Activated CD8-positive, alpha-beta memory T cell treated with anti-CD3 and anti-CD28 coated beads, Interleukin-2, amount 50 U/mL, for 48 hours (primary cell): ENCODE measurements at places on chromosomes 16 and 17.

GRCh38 chr16:69821844-69822173 is 59.7 kb downstream of the WWP2 start:
- DNase-seq = no peak

DNA sequence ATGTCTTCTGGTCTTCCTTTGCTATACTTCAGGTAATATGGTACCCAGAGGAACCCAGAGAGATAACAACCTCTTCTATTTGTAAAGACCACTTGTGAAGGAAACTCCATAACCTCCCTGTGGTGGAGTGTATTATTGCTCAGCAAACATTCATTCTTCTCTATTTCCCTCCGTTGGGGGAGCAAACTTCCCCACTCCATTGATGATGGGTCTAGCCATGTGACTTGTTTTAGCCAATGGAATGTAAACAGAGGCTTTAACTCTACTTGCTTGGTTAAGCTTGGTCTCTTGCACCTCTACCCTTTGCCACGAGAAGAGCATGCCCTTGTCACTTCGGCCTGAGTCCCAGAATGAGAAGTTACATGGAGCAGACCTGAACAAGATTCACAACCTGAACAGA is 30.0 kb upstream of the SKAP1 start:
- no peak for DNase-seq

DNA sequence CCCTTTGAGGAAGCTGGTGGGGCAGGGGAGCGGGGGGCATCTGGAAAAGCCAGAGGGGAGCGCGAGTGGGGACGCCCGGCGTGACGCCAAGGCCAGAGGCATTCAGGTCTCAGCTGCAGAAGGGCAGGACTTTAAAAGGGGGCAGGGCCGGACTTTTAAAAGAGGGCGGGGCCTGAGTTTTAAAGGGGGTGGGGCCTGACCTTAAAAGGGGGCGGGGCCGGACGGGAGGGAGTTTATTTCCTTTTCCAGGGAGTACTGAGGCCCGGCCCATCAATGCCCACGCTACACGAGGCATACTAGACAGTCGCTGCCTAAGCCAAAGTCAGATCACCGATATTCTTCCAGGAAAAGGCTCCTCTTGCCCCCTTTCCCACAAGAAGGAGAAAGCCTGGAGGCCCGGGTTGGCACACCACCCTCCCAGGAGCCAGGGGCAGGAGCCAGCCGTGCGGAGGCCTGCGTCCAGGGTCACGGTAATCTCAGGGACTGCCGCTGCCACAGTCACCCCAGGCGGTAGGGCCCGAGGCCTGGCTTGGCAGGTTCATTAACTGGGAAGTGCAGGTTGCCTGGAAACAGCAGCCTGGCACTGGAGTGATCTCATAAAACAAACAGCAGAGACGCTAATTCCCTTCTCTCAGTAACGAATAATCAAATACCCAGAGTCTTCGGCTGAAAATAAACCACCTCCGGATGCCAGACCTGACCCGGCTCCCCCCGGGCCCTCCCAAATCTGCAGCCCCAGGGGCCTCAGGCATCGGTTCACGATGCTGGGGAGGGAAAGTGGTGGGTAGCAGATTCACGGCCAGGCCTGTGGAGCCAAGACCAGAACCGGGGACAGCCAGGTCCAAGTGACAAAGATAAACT is 90.7 kb downstream of the TIMM22 start:
- DNase-seq = no peak

DNA sequence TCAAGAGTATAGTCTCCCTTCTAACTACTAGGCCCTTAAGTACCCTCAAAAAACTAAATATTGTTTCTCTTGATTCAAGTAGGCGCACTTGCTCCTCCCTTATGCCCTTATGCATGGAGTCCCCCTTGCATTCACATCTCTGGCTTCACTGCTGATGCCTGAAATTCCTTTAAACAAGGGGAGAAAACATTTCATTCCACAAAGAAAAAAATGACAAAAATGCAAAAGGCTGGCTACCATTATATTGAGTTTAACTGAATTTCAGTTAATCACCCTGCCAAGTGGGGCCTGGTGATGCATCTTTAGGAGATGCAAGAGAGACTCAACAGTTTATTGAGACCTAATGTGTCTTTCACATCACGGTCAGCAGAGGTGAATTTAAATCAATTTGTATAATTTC is 35.6 kb downstream of the CRLF3 start:
- DNase-seq = no peak

DNA sequence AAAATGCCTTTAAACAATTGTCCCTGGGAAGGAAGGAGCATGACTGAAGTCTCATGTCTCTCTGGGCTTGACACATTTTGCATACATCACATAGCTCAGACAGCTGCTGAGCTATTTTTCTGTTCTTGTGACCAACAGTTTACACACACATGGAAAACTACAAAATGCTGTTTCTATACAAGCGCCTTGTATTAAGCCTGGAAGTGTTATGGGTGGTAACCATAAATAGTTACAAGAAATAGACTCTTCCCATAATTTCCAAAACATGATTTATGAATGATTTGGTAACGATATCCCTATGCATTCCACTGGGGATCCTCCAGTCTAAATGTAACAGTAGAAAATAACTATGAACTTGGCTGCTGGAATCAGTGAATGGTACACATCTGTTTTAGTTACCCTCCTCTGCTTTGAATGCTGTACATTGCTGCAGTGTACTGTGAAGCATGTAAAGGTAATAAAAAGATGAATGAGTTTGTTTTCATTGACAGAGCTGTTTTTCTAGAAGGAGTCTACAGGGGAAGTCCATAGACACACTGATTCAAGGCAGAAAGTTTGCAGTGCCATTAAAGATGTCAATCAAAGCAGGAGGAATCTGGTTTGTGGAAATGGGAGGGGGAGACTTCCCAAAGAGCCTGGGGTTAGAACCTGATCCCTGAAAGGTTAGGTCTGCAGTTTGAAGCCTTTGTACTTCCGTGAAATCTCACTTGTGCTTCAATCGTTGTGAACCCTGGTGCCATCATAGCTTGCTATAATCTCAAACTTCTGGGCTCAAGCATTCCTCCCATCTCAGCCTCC is 5.0 kb downstream of the ACSF2 start:
- DNase-seq = no peak

GRCh38 chr16:83850947-83851346 is 43.2 kb downstream of the HSBP1 start:
- DNase-seq = no peak

DNA sequence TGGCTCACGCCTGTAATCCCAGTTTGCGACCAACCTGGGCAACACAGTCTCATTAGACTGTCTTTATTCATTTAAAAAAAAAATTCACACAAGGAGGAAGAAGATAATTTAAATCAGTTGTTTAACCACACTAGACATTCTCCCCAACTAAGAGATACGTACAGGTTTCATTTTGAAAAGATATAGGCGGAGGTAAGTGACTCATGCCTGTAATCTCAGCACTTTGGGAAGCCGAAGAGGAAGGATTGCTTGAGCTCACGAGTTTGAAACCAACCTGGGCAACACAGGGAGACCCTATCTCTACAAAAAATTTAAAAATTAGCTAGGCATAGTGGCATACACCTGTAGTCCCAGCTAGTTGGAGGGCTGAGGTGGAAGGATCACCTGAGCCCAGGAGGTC is 5.3 kb downstream of the CMTM4 start:
- DNase-seq = no peak

- DNase-seq = peak; percentile 84
Observed at GRCh38 chr16:88527186-88527936, 42.8 kb upstream of the ZC3H18 start.
